ENCODE measurements at places on chromosomes 1 and 21. TPM values are rescaled to one million over a fixed set of nuclear protein-coding genes. Genes with fewer than 3 reads are reported as not detected.

Gene DIO1
- total RNA-seq: 0.46 TPM

- DNase-seq: no peak
- no peaks in the 10 kb centered on the region for H3K27me3 ChIP-seq
- H3K27ac ChIP-seq: no peak overlapping the region
Observed at GRCh38 chr1:8533907-8534306, 216.0 kb downstream of the SLC45A1 start.

GRCh38 chr1:201954263-201955008 is 867 bp upstream of the TIMM17A start:
- H3K27me3 ChIP-seq: no peaks in the 10 kb centered on the region
- peak overlapping the region; percentile 73 for H3K4me3 ChIP-seq
- no peaks in the 10 kb centered on the region for H3K36me3 ChIP-seq
- DNase-seq: peak; percentile 50

Gene CCDC27
- not detected for total RNA-seq

GRCh38 chr1:2360588-2361364 is 30.6 kb downstream of the MORN1 start:
- H3K4me3 ChIP-seq: no peak overlapping the region
- H3K4me1 ChIP-seq: no peaks in the 10 kb centered on the region
- no peaks in the 10 kb centered on the region for H3K36me3 ChIP-seq
- no peaks in the 10 kb centered on the region for H3K27me3 ChIP-seq
- no peak for DNase-seq

- H3K27me3 ChIP-seq: no peaks in the 10 kb centered on the region
- DNase-seq: no peak
- H3K4me1 ChIP-seq: no peaks in the 10 kb centered on the region
- H3K4me3 ChIP-seq: no peak overlapping the region
- H3K36me3 ChIP-seq: no peaks in the 10 kb centered on the region
Observed at GRCh38 chr1:26602378-26602959, 72.9 kb downstream of the RPS6KA1 start.

DNA sequence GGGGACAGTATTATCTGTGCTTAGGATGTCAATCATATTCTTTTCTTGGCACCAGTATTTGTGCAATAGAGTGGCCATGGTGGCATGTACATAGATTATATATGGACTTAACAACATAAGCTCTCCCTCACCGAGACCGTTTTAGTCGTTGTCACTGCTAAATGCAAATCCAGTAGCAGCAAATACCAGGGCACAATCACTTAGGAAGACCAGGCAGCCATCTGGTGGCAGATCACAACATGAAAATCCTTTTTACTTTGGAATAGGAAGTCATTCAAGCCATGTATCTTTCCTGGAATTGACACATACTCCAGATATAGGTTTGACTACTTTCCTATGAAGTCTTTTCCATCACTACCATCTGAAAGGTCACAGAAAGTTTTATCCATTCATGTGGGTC is 53.2 kb upstream of the C1orf87 start:
- H3K4me3 ChIP-seq: no peak overlapping the region
- H3K36me3 ChIP-seq: no peaks in the 10 kb centered on the region
- no peaks in the 10 kb centered on the region for H3K27me3 ChIP-seq
- DNase-seq: no peak
- no peaks in the 10 kb centered on the region for H3K4me1 ChIP-seq
- no peak overlapping the region for H3K27ac ChIP-seq

GRCh38 chr1:204894031-204894430 is 23.4 kb downstream of the NFASC start:
- no peaks in the 10 kb centered on the region for H3K27me3 ChIP-seq
- H3K27ac ChIP-seq: no peak overlapping the region
- DNase-seq: no peak
- peaks cover 11% of the 10 kb centered on the region for H3K4me1 ChIP-seq

DNA sequence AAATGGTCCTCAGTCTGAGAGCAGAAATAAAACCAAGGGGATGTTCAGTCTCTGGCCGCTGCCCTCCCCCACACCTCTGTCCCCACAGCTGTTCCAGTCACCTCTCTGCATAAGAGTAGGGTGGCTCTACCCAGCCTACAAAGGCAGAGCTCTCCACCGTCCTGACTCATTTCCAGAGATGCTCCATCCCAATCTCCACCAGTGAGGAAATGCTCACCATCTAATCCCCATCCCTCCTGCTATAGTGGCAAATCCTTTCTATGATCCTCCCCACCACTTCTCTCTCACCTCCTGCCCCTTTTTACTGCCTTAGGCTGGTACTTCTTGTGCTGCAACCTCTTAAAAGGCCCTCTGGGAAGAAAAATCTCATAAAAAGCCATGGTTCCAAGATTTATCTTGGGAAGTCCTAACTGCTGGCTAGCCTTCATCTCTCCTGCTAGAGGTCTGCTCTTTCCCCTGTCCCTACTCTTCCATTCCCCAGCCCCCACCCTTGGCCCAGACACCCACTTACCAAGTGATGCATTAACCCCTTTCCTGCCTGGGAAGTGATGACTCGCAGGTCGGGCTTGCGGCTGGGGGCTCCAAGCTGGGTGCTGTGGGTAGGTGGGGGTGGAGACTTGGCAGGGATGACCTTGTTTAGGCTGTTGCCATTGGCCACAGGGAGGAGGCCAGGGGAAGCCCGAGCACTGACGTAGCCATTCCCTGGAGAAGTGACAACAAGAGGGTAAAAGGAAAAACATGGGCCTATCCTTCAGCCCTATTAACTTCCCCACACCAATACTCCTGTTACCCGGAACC is 23.9 kb downstream of the MEF2D start:
- no peak overlapping the region for H3K4me3 ChIP-seq
- H3K27me3 ChIP-seq: no peaks in the 10 kb centered on the region
- H3K36me3 ChIP-seq: no peaks in the 10 kb centered on the region
- peaks cover 17% of the 10 kb centered on the region for H3K4me1 ChIP-seq

- H3K4me3 ChIP-seq: no peak overlapping the region
- no peaks in the 10 kb centered on the region for H3K4me1 ChIP-seq
- H3K27ac ChIP-seq: no peak overlapping the region
- no peaks in the 10 kb centered on the region for H3K36me3 ChIP-seq
- H3K27me3 ChIP-seq: no peaks in the 10 kb centered on the region
Observed at GRCh38 chr1:211548321-211549091, 30.5 kb downstream of the SLC30A1 start.

- H3K4me3 ChIP-seq: no peak overlapping the region
- peaks cover 19% of the 10 kb centered on the region for H3K4me1 ChIP-seq
- H3K36me3 ChIP-seq: no peaks in the 10 kb centered on the region
- no peak overlapping the region for H3K27ac ChIP-seq
- no peaks in the 10 kb centered on the region for H3K27me3 ChIP-seq
Observed at GRCh38 chr21:43815107-43815613, 25.8 kb downstream of the RRP1 start.

GRCh38 chr1:157178490-157178889 is 40.3 kb upstream of the ETV3 start:
- no peaks in the 10 kb centered on the region for H3K36me3 ChIP-seq
- no peak overlapping the region for H3K27ac ChIP-seq
- no peak for DNase-seq
- H3K4me3 ChIP-seq: no peak overlapping the region
- no peaks in the 10 kb centered on the region for H3K27me3 ChIP-seq
- no peaks in the 10 kb centered on the region for H3K4me1 ChIP-seq

GRCh38 chr1:97066860-97067259 is 345.3 kb downstream of the PTBP2 start:
- H3K36me3 ChIP-seq: no peaks in the 10 kb centered on the region
- H3K27me3 ChIP-seq: no peaks in the 10 kb centered on the region
- no peak overlapping the region for H3K4me3 ChIP-seq
- H3K27ac ChIP-seq: no peak overlapping the region

Gene RPS6KC1
- total RNA-seq: 23.2 TPM

Gene RORC
- 0.65 TPM for total RNA-seq

Gene KNCN
- total RNA-seq: 0.08 TPM

DNA sequence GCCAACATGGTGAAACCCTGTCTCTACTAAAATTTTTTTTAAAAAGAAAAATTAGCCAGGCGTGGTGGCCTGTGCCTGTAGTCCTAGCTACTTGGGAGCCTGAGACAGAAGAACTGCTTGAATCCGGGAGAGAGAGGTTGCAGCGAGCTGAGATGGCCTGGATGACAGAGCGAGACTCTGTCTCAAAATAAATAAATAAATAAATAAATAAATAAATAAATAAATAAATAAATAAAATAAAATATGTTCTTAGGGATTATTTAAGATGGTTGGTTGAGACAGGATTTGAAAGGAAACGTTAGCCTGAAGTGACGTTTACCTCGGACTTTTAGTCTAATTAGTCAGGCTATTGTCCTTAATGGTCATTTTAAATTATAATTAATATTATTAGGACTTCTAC is 88.5 kb upstream of the CHRM3 start:
- H3K27ac ChIP-seq: no peak overlapping the region
- no peak for DNase-seq
- H3K4me1 ChIP-seq: no peaks in the 10 kb centered on the region
- H3K36me3 ChIP-seq: no peaks in the 10 kb centered on the region
- H3K4me3 ChIP-seq: no peak overlapping the region

DNA sequence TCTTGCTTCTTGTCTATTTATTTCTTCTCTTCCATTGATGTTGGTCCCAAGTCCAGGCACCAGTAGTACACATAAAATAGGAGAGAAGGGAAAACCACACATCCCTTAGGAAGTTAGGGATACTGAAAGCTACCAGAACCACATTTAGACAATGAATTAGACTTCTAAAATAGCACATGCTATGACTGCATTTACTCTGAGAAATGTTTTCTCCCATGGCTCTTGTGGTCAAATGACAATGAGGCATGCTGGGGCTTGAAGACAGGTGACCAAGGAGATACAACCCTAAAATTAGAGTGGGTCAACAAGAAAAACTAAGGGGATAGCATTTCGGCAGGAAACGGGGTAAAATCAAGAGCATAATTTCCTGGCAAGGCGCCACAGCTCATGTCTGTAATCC is 17.1 kb downstream of the MTOR start:
- H3K4me1 ChIP-seq: no peaks in the 10 kb centered on the region
- no peaks in the 10 kb centered on the region for H3K36me3 ChIP-seq
- no peak for DNase-seq
- no peak overlapping the region for H3K27ac ChIP-seq
- H3K4me3 ChIP-seq: no peak overlapping the region
- no peaks in the 10 kb centered on the region for H3K27me3 ChIP-seq

Gene GPR52
- total RNA-seq: 1.6 TPM

- H3K4me3 ChIP-seq: no peak overlapping the region
- H3K36me3 ChIP-seq: no peaks in the 10 kb centered on the region
- no peaks in the 10 kb centered on the region for H3K4me1 ChIP-seq
Observed at GRCh38 chr21:44424608-44425306, 30.6 kb upstream of the LRRC3 start.

GRCh38 chr21:29257701-29258100 is 41.0 kb upstream of the BACH1 start:
- no peak for DNase-seq
- H3K4me1 ChIP-seq: peaks cover 2% of the 10 kb centered on the region
- no peak overlapping the region for H3K27ac ChIP-seq
- no peaks in the 10 kb centered on the region for H3K27me3 ChIP-seq
- H3K4me3 ChIP-seq: no peak overlapping the region

DNA sequence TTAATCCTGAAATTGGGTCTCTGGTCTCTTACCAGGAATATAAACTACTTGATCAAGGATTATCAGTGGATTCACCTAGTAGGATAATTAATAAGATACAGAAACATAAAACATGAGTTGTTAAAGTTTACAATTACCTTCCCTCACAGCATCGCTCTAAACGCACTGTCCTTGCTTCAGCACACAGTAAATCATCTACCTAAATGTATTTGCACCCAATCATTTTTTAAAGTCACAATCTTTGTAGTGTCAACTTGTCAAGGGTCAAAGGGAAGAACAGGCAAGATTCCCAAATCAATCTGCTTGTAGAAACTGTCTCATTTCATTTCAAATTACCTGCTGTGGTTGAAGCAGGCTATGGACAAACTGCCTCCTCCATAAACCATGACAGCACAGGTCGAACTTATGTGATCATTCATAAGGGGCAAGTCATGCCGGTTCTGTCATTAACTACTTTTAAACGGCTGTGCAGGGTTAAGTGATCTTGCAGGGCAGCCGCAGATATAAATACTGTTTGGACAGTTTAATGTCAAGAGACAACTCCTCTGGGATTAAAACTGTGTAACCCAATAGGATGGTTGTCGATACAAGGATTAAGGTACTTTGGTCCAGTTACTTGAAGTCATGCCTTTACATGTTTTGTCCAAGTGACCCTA is 93.6 kb downstream of the ZNF281 start:
- no peaks in the 10 kb centered on the region for H3K36me3 ChIP-seq
- H3K4me3 ChIP-seq: no peak overlapping the region
- no peak for DNase-seq
- H3K27me3 ChIP-seq: no peaks in the 10 kb centered on the region
- H3K4me1 ChIP-seq: no peaks in the 10 kb centered on the region

Gene RGS8
- 0.38 TPM for total RNA-seq

Gene ZNF669
- total RNA-seq: 7.3 TPM

DNA sequence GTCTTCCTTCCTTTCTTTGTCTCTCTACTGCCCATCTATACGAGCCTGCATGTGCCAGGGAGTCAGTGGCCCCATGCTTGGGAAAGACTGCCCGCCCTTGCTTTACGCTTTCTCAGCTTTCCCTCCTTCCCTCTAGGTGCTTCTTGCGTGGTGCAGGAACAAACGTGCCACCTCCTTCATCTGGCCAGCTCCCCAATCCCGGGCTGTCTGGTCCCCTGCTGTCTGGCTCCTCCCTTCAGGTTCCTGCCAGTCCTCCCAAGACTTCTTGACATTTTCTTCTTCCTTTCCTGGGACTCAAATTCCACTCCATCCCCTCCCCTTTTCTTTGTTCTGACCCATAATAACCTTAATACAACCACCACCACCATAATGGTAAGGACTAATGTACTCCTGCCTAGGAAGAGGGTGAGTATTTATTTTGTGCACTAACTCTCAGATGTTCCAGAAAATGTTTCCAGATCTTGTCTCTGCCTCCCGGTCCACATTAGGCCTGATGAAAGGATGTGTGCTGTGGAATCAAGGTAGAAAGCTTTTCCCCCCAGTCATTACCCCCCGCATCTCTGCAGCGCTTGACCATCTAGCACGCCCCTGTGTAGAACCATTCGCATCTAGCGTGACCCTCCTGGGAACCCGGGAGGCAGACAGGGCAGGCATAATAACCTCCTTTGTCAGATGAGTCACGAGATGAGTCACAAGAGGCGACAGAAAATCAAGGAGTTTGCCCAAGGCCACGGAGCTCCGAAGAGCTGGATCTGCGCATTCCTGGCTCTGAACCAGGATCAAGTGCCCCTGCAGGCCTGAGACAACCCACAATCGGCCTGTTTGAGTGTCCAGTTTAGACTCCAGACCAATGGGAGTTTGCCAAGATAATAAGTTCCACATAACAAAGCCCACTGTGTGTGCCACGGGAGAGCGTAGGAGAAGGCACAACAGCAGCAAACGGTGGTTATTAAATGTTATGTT is 60.1 kb upstream of the NEK2 start:
- peaks cover 5% of the 10 kb centered on the region for H3K4me1 ChIP-seq
- no peak overlapping the region for H3K4me3 ChIP-seq
- H3K36me3 ChIP-seq: no peaks in the 10 kb centered on the region

DNA sequence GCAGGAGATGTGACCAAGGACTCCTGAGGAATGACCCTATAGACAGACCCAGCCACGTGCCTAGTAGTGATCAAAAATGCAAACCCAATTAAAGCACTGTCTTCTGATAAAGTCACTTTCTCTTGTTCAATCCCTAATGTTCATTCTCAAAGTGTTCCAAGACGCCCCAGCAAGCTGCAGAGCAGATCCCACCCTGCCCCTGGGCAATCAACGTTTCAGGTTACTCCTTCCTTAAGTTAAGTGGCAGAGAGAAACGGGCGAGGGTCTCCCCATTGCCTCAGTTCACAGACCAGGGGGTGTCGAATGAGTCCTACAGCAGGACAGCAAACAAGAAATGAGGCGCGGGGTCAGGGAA is 699 bp upstream of the RGS2 start:
- peak overlapping the region; percentile 66 for H3K27ac ChIP-seq
- DNase-seq: no peak
- H3K4me3 ChIP-seq: peak overlapping the region; percentile 55
- H3K4me1 ChIP-seq: no peaks in the 10 kb centered on the region
- no peaks in the 10 kb centered on the region for H3K36me3 ChIP-seq
- H3K27me3 ChIP-seq: no peaks in the 10 kb centered on the region

Data from ovary (tissue), 10 donors.